ENCODE measurements at places on chromosomes 6 and 20.

- DNase-seq = no peak
These were observed 96.6 kb downstream of the SULF2 start for GRCh38 chr20:47688385-47689381.

DNA sequence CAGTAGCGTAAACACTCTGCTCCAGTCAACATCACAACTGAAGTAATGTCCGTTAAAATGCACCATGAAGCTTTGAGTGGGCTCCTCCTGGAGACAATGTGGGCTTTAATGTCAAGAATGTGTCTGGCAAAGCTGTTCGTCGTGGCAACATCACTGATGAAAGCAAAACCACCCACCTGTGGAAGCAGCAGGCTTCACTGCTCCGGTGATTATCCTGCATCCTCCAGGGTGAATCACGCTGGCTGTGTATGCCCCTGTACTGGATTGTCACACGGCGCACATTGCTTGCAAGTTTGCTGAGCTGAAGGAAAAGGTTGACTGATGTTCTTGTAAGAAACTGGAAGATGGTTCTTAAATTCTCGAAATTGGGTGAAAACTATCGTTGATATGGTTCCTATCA is 128.5 kb downstream of the MOXD1 start:
- DNase-seq = no peak

- no peak for DNase-seq
These were observed 2.4 kb upstream of the SCGN start for GRCh38 chr6:25649611-25650010.

DNA sequence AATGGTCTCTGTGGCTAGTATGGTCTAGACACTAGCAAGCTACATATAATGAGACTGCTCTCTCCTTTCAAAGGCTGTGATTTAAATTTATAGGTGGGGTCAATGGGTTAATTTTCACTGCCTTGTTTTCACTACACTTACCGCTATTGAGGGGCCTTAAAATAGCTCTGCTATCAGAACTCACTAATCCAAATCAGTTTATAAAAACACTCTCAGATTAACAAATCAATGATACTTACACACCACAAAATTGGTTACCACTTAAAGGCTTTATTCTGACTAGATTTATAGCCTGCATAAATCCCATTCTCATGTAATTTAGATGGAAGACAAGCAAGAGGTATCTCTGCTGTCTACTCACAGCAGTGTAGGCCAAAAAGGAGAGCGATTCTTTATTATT is 313.0 kb upstream of the AGPAT4 start:
- DNase-seq = no peak

- no peak for DNase-seq
These were observed 6.2 kb downstream of the CST11 start for GRCh38 chr20:23446505-23446904.

GRCh38 chr20:53126185-53126584 is 154.0 kb downstream of the TSHZ2 start:
- DNase-seq = no peak

DNA sequence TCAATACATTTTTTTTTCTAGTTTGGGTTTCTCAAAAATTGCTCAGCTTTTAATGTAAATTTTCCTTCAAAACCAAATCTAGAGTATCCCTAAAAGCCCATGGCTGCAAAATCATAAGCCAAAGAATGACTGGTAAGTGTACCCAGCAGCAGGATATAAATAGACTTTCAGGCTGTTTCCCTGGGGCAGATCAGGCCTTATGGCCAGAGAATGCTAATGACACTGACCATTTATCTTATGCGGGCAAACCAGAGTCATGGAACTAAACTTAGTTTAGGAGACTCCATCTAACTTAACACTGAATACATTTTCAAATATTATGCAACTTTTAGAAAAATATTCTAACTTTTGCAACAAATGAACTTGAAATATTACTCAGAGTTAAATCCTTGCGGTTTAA is 7.4 kb downstream of the OSER1 start:
- no peak for DNase-seq

GRCh38 chr20:19807191-19807945 is 49.3 kb downstream of the RIN2 start:
- no peak for DNase-seq

GRCh38 chr20:44516491-44516890 is 5.4 kb downstream of the SERINC3 start:
- no peak for DNase-seq

DNA sequence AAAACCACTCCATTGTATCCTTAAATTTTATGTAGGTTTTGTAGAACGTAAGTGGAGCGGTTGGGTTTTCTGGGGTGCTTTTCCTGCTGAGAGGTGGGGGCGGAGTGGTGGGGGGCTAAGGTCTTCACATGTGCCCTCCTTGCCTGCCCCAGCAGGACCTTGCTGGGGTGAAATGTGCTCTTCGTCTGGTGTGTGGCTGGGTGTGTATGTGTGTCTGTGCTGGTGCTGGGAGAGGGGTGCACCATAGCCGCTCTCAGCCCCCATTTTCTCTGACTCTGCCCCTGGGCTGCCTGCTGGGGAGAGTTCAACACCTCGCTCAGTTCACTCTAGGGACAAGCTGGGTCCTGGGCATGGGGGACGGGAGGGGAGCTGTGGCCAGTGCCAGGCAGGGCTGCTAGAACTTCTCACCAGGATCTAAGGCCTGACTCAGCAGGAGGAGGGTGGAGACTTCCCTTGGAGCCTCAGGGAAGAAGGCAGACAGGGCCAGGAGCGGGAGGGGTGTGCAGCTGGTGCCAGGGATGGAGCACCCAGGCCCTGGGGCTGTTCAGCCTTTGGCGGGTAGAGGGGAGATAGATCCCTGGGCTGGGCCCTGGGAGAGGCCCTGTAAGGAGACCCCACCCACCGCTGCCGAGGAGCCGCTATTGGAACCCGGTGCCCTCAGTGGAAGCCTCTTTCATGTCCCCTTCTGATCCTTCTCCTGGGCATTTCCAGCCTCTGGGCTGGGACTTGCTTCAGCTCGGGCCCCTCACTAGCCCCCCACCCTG is 4.8 kb downstream of the SOX18 start:
- no peak for DNase-seq

Data from cortex of kidney (tissue), 1 donor.